NCI-H1436 (cell line): ENCODE measurements at places on chromosomes 3 and 15.
A peak's percentile ranks its signal among the peaks of the same experiment; 100 is the strongest.

DNA sequence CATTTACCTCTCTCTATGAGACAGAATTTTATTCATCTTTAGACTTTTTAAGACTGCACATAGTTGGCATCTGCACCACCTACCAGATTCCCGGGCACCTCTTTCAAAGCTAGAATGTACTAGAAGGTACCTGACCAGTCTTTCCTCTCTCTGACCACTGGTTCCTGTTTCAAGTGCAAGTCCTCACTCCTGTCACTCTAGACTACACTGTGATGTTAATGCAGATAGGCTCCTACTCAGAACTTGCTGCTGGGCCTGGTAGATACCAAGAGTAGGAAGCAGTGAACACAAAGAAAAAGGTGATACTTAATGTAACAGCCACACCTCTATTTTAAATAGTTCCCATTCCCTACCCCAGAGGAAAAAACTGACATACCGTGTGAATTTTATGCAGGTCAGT is 8.1 kb upstream of the TCAIM start:
- DNase-seq, result no peak

DNA sequence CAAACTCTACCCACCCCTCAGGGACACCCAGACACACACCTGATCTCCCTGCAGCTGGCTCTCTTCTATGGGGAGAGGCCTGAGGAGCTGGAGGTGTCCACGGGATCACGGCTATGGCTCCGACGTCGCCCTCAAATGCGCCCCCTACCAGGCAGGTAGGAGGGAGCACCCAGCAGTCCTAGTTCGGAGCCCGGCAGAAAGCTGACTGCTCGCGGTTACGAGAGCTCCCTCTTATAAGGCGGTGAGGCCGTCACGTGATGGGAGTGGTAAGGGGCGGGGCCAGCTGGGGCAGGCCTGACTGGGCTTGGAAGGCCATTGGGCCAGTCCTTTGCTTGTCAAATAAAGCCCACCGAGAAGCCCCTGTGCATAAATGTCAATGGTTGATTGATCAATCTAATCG is at the start of gene PRR20G:
Gene PRR20G (minus strand): TSS at position 207 of the 400 bp plus-strand sequence. CDS start 681 bp downstream, outside the sequence.
- DNase-seq, result no peak

DNA sequence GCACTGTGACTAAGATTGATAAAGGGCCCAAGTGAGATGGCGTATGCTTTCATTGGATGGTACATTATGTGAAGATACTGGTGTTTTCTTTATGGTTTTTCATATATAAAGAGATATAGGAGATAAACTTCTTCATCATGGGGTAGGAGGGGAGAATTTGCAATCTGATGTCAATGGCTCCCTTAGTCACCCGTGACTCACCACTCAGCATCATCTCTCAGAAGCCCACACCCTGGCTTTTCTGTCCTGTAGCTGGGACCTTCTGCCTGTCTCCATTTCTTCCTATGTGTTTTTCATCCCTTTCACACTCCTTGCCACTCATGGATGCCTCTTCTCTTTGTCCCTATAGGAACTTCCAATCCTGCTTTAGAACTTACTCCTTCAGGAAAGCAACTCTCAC is 114.3 kb upstream of the SEMA6D start:
- DNase-seq, result no peak

DNA sequence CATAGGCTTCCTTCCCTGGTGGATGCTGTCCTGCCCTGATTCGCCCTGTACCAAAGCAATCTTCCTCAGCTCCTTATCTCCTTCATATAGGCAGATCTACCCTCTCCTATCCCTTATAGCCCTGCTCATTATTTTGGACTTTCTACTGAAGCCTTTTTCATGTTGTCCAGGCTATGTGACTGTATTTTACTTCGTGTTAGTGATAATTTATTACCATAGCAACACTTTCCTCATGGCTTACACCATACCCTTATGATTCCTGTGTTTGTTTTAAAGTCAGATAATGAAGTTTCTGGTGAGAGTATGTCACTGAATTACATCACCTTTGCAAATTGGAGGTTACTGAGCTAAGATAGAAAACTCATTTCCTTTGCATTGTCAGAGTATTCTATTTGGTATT is 352.6 kb downstream of the NLGN1 start:
- DNase-seq, result peak; percentile 27

DNA sequence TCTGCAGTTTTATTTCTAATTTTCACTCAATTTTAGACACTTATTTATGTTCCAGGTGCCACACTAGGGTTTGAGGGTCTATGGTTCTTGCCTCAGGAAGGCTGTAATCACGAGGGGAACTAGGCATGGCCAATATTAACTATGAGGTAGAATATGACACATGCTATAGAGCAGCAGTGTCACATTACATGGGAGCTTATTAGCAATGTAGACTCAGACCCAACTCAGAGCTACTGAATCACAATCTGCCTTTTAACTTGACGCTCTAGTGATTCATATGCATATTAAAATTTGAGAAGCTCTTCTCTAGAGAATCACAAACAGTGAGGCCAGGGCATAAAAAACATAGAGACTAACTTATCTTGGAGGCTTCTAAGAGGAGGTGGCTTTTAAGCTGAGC is 32.8 kb upstream of the MRPL3 start:
- no peak for DNase-seq

- no peak for DNase-seq
Observed at GRCh38 chr3:8166014-8166413, 335.6 kb upstream of the LMCD1 start.

DNA sequence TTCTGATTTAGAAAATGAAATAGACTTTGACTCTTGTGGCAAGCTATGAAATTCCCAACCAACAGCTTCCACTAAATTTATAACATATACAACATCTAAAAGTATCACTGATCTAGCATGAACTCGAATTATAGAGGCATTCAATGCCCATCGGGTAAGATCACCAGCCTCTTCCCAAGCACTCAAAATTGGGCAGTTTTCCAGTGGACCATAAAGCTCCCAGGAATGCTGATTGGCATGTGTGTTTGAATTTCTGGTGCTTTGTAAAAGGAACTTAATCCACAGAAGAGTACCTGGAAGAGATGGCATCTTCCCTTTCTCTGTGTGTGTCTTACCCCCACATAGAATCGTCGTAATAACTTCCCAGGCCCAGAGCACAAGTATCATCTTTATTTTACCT is 10.0 kb downstream of the LRTM1 start:
- no peak for DNase-seq

DNA sequence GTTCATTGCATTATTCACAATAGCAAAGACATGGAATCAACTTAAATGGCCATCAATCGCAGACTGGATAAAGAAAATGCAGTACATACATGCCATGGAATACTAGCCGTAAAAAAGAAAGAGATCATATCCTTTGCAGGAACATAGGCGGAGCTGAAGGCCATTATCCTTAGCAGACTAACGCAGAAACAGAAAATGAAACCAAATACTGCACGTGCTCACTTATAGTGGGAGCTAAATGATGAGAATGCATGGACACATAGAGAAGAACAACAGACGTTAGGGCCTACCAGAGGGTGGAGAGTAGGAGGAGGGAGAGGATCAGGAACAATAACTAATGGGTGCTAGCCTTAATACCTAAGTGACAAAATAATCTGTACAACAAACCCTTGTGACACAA is 57.9 kb downstream of the RASA2 start:
- DNase-seq, result no peak

- no peak for DNase-seq
Observed at GRCh38 chr3:142852009-142852408, 36.9 kb downstream of the PCOLCE2 start.

DNA sequence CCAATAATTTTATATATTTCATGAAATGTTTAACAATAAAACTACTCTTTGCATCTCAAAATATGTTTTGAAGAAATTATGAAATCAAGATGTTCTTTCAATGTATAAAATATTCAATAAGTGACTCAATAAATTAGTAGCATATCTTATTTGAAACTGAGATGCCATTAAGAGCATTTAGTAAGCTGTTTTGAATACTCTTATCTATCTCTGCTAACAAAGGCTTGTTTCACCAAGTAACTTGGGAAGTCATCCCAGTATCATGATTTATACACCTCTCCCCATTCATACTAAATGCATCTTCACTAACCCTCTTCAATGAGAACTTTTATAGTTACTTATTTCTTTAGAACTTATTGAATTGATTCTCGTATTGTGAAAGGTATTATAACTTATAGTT is 43.1 kb downstream of the TNIK start:
- DNase-seq, result no peak

- DNase-seq, result no peak
Observed at GRCh38 chr3:64157150-64158035, 67.9 kb downstream of the PRICKLE2 start.

DNA sequence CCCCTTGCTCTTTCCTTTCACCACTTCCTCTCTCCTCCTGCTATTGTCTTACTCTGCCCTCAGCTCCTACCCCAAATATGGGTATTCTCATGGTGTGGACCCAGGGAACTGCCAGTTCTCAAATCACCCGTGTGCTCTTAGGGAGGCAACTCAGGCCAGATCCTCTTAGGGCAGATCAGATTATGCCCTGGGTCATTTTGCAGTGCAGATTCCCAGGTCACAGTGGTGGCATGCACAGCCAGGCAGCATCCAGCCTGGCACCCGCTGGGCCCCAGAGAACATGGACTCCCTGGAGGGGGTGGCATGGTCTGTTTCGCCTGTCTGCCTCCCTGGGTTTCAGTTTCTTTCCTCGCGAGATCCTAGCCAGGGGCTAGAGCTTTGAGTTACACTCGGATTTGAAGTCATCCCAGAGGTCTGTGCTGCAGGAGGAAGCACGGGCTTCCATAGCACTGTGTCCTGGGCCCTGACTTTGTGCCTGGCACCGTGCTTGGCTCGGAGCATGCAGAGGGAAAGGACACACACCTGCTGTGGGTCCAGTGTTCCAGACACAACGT is 96.1 kb downstream of the TOP2B start:
- no peak for DNase-seq

DNA sequence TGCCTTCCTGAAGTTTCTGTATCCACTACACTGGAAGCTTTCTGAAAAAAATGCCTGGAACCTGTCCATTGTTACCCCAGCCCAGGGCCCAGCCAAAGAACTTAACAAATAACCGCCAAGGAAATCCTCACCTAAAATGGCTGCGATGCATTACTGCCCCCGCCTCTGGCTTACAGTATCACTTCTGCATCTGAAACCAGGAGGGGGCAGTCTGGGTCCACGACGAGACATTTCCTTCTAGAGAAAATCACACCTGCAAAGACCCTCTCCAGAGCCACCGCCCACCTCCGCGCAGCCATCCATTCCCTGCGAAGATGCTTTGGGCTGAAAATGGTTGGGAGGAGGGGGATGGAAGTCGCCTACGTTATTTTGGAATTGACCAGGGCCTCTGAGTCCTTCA is 22.4 kb upstream of the CELF6 start:
- peak; percentile 26 for DNase-seq

DNA sequence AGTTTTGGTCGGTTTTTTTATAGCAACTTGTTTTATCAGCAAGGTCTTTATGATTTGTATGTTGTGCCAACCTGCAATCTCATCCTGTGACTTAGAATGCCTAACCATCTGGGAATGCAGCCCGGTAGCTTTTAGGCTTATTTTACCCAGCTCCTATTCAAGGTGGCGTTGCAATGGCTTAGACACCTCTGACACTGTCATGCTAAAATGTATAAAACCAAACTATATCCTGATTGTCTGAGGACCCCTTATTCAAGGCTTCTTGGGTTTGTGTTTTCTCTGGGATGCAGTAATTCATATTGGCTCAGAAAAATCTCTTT is 209.0 kb upstream of the ALCAM start:
- DNase-seq, result no peak

DNA sequence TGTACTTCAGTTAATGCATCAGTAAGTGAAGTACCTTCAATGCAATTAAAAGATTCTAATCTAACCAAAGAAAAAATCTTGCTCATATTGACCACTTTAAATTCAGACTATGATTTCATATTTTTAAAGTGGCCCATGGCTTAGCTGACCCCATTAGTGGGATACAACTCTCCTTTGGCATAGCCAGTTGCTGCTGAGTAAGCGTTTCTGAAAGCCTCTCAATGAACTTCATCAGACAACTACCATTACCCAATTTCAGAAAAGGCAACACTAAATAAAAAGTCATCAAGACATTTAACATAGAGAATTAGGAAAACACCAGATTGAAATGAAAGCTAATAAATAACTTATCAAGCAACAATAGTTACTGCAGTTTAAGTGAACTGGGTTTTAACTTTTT is 27.0 kb downstream of the CADM2 start:
- no peak for DNase-seq

- no peak for DNase-seq
Observed at GRCh38 chr3:154122552-154122911, 1.3 kb downstream of the ARHGEF26 start.

GRCh38 chr3:69893274-69893673 is 106.3 kb upstream of the SAMMSON start:
- DNase-seq, result no peak

DNA sequence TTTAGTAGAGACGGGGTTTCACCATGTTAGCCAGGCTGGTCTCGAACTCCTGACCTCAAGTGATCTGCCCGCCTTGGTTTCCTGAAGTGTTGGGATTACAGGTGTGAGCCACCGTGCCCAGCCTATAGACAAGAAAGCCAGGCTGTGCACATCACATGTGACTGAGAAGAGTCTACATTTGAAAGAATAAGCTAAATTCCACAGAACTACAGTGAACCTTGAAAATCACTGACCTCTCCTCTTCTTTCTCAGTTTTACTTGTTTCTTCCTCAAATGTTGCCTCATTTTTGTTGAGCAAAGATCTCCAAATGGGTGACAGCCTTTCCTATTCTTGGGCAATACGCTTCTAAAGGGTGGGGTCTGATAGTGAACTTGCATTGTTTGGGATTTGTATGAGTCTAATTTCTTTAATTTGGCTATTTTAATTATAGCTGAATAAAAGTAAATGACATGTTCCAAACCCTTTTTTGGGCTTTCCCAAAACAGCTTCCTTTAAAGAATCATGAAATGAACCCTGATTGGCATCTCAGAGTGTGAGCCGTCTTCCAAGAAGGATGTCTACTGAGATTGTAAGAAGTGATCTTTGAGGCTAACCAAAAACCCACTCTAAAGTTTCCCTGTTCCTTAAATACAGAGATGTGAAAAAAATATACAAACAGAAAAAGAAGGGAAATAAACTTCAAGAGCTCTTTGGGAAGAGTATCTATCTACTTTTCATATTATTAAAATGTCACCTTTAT is 21.6 kb upstream of the SPTBN5 start:
- DNase-seq, result no peak

GRCh38 chr3:177642042-177642803 is 444.9 kb upstream of the TBL1XR1 start:
- DNase-seq, result peak; percentile 54

DNA sequence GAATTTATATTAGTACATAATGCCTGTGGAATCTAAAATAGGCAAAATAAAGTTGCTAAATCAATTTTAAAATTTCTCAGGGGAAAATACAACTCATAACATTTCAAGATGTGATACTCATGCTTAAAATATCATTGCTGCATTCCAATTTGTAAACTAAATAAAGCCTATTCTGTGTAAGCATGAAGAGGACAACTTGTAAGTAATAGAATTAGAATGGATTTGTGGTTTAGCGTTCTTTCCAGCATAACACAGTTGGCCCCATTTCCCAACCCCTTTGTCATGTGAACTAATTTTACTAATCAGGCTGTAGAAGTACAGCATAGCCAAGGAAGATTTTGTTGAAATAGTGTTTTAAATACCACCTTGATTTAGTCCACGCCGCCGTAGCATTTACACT is 437.2 kb downstream of the SI start:
- DNase-seq, result no peak
